ENCODE measurements at places on chromosomes 7 and 10.

DNA sequence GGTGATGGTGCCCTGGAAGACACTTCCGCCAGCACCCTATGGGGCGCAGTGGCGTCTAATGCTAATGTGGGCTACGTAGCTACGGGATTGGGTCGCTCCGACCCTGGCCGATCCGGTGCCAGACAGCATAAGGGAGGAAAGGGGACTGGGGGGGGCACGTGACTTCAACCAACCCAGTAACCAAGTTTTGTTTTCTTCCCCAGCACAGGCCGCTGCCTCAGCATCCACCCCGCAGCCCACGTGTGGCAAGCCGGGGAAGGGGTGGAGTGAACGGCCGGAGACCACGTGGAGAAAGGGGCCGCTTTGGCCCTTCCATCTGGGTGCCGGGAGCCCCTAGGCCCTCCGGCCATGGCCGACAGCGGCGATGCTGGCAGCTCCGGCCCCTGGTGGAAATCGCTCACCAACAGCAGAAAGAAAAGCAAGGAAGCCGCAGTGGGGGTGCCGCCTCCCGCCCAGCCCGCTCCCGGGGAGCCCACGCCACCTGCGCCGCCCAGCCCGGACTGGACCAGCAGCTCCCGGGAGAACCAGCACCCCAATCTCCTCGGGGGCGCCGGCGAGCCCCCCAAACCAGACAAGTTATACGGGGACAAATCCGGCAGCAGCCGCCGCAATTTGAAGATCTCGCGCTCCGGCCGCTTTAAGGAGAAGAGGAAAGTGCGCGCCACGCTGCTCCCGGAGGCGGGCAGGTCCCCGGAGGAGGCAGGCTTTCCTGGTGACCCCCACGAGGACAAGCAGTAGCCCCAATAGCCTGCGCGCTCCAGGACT lies 2.5 kb downstream of the PRR15 start:
- DNase-seq: peak; percentile 32

DNA sequence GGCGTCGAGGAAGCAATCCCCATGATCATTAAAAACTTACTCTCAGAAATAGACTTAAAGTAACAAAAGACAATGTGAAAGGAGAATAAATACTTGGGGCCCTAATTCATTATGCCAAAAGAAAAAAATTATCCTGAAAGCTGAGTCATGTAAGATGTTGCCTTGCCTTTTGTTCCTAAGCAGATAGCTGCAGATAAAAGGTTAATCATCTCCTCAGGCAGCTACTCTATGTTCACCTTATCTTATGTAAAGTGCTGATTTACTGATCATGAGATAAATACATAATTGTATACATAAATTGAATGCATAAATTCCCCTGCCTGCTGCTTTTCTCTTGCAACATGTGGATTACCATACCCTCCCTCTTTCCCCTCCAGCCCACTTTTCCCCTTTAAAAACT lies 28.1 kb upstream of the CREB3L2 start:
- DNase-seq: no peak

GRCh38 chr7:149722356-149722957 lies 50.9 kb downstream of the ZNF467 start:
- DNase-seq: no peak

GRCh38 chr10:105207476-105207995 lies 566.4 kb downstream of the SORCS3 start:
- DNase-seq: no peak

DNA sequence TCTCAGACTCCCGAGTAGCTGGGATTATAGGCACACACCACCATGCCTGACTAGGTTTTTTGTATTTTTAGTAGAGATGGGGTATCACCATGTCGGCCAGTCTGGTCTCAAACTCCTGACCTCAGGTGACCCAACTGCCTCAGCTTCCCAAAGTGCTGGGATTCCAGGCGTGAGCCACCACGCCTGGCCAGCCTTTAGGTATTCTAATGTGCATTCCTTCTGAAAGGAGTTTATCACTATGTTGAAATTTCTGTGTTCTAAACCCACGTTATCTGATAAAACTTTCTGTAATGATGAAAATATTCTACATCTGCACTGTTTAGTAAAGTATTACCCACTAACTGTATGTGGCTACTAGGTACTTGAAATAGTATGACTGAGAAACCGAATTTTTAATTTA lies 110.6 kb upstream of the IMMP2L start:
- DNase-seq: no peak

DNA sequence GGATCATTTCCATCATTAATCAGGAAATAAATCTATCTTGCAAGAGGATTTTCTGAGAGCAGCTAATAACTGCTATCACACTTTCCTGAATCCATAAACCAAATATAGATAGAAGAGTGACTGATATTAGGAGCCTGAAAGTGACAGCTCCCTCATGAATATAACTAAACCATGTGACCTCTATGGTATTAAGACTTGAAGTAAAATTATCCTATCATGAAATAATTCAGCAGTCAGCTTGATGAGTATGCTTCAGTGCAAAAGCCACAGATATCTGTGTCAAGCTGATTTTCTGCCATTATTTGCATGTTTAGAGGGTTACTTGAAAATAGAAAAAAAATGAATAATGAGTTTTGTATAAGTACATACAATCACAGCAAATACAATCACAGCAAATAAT lies 80.1 kb upstream of the PPP1R3A start:
- DNase-seq: no peak

- no peak for DNase-seq
These were observed 85.2 kb upstream of the VIPR2 start for GRCh38 chr7:159229683-159230475.

All from right hindlimb (tissue), 1 donor.